Vein endothelial cell (primary cell): ENCODE measurements at places on chromosomes 6 and 20. TPM values are rescaled to one million over a fixed set of nuclear protein-coding genes. Genes with fewer than 3 reads are reported as not detected.

Gene EFCAB8
- under 0.01 TPM in 2 replicates for total RNA-seq

Gene PIM1
- total RNA-seq = 1.1 and 2.0 TPM in 2 replicates

Gene HEY2
- 0.33 and 0.67 TPM in 2 replicates for total RNA-seq

Gene DEFB123
- total RNA-seq = not detected in 2 replicates

Gene IP6K3
- not detected in 2 replicates for total RNA-seq

Gene TFEB
- 3.3 and 4.2 TPM in 2 replicates for total RNA-seq

Gene AARS2
- 11.0 and 14.4 TPM in 2 replicates for total RNA-seq

Gene RRAGD
- total RNA-seq = 0.33 and 0.76 TPM in 2 replicates

Gene CCN2
- total RNA-seq = 749 and 1,026 TPM in 2 replicates
